ENCODE measurements at places on chromosomes 6 and 20.

DNA sequence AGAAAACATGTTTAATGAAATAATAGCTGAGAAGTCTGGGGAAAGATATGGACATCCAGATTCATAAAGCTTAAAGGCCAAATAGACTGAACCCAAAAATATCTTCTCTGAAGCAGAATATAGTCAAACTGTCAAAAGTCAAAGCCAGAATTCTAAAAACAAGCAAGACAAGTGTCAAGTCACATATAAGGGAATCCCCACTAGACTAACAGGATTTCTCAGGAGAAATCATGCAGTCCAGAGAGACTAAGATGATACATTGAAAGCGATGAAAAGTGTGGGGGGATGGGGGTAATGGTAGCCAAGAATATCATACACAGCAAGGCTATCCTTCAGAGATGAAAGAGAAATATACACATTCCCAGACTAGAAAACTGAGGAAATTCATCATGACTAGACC lies 112.4 kb upstream of the RUNX2 start:
- DNase-seq, result no peak

- no peak for DNase-seq
Measured at GRCh38 chr6:52511572-52512151, 65.2 kb downstream of the TRAM2 start.

GRCh38 chr6:44933108-44933507 lies 395.0 kb upstream of the RUNX2 start:
- no peak for DNase-seq

GRCh38 chr6:39274903-39275302 lies 39.3 kb downstream of the KCNK17 start:
- DNase-seq, result no peak

DNA sequence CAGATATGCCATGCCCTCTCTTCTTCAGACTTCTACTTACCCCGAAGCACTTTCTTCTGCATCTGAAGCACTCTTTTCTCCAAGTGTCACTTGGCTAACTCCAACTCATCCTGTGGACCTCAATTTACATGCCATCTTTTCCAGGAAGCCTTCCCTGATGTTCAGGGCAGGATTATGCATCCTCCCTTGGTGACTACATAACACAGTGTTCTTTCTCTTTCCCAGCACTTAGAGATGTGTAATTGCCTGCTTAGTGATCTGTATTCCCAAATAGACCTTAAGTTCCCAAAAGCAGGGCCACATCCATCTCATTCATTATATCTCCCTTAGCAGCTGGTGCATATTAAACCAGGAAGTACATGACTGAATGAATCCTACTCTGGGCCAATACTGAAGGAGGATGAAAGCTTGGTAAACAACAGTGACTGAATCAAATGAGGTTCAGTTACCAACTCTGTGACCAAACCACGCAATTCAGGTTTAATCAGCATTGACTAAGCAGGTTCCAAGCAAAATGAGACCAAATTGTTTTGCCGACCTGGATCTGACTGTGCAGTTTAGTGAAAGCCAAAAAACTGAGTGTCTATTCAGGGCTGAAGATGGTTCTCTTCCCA lies 121.4 kb upstream of the TCF21 start:
- DNase-seq, result no peak
